ENCODE measurements at places on chromosomes 13 and 19.

GRCh38 chr13:94345374-94346195 is 133.9 kb downstream of the DCT start:
- peak; percentile 59 for DNase-seq

- DNase-seq, result no peak
Measured at GRCh38 chr13:38868870-38869269, 121.8 kb downstream of the STOML3 start.

GRCh38 chr19:7788178-7788932 is 25.3 kb downstream of the CLEC4M start:
- DNase-seq, result no peak

DNA sequence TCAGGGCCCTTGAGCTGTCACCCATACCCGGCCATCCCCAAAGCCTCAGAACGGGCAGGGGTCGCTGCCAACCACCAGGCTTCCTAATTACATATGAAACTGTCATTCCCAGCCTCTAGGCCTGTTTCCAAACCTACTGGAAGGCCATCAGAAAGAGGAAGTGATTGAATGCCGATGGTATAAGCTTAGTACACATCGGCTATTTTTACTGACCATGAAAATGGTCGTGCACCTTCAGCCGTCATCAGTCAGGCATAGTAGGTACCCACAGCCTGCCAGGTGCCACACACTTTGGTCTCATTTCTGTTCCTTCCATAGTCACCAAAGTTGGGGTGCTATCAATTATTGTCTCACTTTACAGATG is 10.2 kb downstream of the KRI1 start:
- no peak for DNase-seq

GRCh38 chr19:45507872-45508416 is 665 bp downstream of the VASP start:
- DNase-seq, result no peak

GRCh38 chr13:98875146-98875729 is 102.6 kb downstream of the DOCK9 start:
- DNase-seq, result no peak

DNA sequence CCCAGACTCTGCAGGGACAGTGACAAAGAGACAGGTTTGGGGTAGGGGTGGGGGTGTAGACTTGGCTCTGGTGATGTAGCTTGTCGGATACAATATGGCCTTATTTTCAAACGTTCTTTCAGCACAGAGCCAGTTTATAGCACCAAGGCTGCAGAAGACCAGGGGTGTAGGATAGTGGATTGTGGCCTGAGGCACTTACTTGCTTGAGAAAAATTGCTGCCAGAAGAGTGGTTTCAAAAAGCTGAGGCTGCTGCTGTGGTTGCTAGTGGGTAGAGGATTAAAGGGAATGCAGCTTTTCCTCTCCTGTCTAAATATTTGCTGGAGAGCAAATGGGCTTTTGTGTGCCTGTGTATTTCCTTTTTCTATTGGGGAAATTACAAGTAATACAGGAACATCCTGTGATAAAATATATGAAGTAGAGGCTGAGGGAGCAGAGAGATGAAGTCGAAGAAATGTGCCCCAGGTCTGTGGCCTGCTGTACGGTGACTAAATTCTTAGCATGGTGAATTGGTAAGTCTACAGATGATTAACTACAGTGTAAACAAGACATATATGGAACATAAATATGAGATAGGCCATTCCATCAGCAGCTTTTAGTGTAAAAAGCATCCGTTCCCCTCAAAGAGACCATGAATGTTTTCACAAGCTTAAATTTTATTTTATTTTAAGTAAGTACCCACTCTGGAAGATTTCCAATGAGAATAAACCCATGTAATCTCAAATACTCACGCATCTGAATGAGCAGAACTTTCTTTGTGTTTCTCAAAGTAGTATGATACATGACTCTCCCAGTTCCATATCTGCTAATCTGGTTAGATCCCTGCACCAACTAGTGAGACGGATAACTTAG is 112.9 kb downstream of the LRCH1 start:
- no peak for DNase-seq

DNA sequence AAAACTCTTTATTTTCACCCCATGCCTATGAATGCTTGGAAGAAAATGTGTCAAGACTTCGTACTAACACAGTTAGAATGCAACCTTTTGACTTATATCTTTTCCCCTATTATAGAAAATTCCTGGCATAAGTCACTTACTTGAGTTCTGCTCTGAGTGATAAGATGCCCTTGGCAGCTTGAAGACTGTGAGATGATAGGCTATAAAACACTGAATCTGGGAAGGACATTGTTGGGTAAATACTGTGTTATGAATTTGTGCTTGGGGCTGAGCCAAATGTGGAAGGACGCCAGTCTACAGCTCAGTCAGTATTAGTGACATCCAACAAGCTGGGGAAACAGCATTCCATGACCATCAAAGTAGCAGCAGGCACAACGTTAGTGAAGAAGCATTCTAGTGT is 368.0 kb upstream of the SGCG start:
- no peak for DNase-seq

GRCh38 chr13:81031996-81032395 is 691.1 kb upstream of the SPRY2 start:
- no peak for DNase-seq

DNA sequence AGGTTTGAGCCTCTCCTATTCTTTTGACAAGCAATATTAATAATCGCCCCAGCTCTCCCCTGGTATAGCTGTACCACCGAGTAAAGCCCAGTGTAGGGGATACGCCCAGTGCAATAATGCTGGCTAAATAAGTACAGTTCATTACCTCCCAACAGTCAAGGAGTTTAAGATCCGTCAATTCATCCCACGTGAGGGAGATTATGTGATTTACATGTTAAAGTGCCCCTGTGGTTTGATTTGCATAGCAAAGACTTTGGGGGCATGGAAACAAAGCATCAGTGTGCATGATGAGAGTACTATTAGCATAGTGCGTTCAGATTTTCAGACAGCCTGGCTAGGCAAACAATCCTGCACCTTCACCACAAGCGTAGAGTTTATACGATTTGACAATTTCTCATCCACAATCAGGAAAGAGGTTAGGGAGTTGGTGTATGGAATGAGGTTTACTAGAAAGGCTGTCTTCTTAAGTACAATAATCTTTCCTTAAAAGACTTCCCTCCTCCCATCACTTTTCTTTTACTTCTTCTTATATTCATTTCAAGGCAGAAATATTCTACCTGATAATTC is 754.0 kb downstream of the DIAPH3 start:
- no peak for DNase-seq

DNA sequence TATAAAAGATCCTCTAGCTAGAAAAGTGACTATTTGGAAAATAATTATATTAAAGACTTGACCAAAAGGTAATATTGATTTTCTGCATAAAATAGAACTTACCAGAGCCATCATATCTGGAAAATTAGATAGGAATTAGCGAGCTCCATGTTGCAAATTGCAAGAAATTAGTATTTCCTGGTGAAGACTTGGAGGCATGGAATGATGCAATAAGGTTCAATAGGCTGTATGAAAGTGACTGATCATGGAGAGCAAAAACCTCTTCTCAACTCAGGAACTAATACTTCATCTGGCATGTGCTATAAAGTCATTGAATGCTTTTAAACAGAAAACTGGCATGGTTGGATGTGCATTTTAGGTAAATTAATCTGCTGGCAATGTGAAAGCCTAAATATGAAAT is 66.3 kb upstream of the UFM1 start:
- DNase-seq, result peak; percentile 12

DNA sequence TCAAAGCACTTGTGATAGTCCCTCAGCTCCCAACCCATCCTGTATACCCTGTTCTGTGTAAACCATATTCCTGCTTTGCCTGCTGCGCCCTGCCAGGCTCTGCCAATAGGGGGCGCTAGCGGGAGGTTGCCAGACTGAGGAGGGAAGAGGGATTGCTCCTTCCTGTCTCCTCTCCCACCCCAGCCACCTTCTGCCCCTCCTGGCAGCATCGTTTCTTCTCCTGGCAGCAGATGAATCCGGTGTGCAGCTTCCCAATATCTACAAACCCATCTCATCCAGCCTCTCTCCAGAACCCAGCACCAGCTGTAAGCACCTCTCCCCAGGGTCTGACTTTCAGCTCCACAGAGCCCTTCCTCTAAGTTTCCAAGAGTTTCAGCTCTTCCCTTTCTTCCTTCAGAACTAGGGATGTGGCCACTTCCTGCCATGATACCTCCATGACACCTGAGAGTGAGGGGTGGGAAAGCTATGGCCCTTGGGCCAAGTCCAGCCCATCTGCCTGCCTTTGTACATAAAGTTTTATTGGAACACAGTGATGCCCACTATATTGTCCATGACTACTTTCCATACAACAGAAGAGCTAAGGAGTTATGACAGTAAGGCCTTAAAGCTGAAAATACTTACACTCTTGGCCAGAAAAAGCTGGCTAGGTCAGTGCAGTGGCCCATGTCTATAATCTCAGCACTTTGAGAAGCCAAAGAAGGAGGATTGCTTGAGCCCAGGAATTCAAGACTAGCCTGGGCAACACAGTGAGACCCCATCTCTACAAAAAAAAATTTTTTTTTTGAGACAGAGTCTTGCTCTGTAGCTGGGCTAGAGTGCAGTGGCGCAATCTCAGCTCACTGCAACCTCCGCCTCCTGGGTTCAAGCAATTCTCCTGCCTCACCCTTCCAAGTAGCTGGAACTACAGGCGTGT is 34.5 kb upstream of the ATP1A3 start:
- no peak for DNase-seq

DNA sequence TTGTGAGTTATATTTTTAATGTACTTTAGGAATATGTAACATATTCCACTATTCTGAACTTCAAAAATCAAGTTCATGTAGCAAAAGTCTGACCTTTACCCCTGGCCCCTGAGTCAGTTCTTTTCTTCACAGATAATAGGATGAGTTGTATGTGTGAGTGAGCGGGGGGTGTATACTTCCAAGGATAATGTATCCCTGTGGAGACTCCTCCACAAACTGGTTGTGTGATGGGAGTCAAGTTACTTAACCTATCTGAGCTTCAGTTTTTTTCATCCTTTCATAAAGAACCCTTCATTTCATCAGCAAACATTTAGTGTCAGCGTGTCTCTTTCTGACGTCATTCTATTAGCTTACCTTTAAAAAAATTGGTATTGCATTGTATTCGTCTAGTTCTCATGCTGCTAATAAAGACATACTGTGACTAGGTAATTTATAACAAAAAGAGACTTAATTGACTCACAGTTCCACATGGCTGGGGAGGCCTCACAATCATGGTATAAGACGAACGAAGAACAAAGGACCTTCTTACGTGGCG is 288.1 kb upstream of the GPC6 start:
- no peak for DNase-seq

DNA sequence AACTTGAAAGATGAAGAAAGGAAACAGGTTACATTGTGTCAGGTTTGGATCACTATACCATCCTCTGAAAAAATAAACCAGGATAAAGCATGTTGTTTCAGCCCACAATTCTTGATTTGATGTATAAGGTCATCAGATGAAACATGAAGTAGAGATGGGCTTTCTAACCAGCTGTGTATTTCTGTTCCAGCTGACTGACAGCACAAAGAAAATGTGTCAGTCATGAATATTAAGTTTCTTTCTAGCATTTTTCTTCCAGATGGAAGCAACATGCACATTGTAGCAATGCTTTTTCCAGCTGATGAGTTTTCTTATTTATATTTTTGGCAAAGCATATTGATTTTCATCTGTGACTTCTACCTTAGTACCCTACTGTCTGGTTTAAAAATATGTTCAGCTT is 199.6 kb downstream of the OXGR1 start:
- DNase-seq, result no peak

- no peak for DNase-seq
Measured at GRCh38 chr19:4737955-4738600, 14.4 kb upstream of the DPP9 start.

- no peak for DNase-seq
Measured at GRCh38 chr19:55068950-55069864, 6.3 kb upstream of the RDH13 start.

DNA sequence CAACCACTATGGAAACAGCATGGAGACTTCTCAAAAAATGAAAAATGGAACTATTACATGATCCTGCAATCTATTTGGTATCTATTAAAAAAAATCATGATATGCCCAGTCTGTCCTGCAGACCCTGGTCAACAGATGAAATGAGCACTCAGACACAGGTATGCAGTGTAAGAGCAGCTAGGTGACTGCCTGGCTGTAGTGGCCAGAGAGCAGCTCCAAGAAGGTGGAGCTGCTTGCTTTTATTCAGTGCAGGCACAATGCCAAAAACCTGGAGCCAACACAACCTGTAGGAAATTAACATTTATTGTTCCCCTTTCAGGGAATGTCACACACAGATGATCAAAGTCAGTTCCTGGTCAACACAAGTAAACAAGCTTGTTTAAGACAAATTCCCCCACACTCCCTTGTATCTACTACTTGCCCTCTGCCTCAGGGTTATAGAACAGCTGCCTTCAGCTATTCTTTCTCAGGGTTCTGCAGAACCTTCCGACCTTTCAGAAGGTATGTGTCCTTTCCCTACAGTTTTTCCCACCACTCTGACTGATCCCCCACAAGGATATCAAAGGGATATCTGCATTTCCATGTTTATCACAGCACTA is 933.7 kb upstream of the SLITRK5 start:
- no peak for DNase-seq

- DNase-seq, result no peak
Measured at GRCh38 chr13:111551204-111551820, 230.9 kb downstream of the TEX29 start.

GRCh38 chr13:29196409-29197074 is 376.4 kb downstream of the MTUS2 start:
- no peak for DNase-seq

- DNase-seq, result no peak
Measured at GRCh38 chr19:20313894-20314293, 146.9 kb downstream of the ZNF486 start.

DNA sequence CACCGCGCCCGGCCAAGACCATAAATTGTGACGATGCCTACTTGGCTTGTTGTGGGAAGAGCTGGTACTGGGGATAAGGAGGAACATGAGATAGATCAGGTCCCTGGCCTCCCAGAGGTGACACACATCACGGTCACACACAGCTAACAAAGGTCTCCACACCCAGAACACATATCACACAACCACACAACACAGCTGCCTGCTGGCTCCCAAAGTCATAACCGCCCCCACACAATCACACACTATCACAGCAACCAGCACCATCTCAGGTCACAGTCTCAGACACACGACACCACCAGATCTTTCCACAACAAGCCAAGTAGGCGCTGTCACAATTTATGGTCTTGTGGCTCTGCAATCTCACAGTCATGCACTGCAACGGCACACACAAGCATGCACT is 5.7 kb downstream of the COL5A3 start:
- DNase-seq, result peak; percentile 14

- no peak for DNase-seq
Measured at GRCh38 chr19:40398417-40399131, 8.6 kb upstream of the HIPK4 start.

- peak; percentile 92 for DNase-seq
Measured at GRCh38 chr19:37997911-37998344, 90.9 kb downstream of the SIPA1L3 start.

- no peak for DNase-seq
Measured at GRCh38 chr13:21130116-21130515, 46.2 kb downstream of the SKA3 start.
